ENCODE measurements at places on chromosomes 12 and 14.

DNA sequence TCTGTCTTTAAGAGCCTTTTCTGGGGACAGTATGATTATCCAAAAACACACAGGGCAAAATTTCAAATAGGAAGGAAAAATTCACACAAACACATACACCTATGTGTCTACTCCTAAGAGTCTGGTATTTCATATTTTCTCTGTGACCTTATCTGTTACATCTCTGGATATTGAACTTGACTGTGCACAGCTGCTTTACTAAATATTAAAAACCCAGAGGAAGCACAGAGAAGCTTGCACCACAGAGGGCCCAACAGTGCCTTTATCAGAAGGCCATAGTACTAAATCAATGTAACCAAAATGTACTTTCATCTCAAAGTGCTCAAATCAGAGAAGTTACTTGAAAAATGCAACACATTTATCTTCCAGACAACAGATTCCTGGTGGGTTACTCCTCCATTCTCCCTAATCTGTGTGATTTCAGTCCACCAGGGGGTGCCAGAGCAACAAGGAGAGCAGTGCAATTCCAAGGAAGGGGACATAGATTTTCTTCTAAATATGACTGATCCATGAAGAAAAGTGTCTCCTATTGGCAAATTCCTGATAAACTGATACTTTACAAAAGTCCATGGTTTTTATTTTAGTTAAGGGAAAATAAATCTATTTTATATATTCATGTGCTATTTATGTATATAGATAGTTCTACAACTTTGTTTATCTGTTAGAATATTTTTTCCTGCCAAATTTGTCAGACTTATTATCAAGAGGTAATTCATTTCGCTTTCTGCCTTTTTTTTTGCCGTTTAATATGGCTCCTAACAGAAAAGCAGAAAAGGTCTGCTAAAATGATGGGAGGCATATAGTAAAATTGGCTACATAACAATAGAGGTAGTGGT is 617.6 kb downstream of the LRFN5 start:
- DNase-seq = peak; percentile 17

GRCh38 chr14:32621585-32621984 is 292.5 kb downstream of the AKAP6 start:
- DNase-seq = no peak

GRCh38 chr14:63972323-63972932 is 119.6 kb downstream of the SYNE2 start:
- no peak for DNase-seq

GRCh38 chr14:88866305-88866704 is 41.9 kb downstream of the TTC8 start:
- DNase-seq = no peak

DNA sequence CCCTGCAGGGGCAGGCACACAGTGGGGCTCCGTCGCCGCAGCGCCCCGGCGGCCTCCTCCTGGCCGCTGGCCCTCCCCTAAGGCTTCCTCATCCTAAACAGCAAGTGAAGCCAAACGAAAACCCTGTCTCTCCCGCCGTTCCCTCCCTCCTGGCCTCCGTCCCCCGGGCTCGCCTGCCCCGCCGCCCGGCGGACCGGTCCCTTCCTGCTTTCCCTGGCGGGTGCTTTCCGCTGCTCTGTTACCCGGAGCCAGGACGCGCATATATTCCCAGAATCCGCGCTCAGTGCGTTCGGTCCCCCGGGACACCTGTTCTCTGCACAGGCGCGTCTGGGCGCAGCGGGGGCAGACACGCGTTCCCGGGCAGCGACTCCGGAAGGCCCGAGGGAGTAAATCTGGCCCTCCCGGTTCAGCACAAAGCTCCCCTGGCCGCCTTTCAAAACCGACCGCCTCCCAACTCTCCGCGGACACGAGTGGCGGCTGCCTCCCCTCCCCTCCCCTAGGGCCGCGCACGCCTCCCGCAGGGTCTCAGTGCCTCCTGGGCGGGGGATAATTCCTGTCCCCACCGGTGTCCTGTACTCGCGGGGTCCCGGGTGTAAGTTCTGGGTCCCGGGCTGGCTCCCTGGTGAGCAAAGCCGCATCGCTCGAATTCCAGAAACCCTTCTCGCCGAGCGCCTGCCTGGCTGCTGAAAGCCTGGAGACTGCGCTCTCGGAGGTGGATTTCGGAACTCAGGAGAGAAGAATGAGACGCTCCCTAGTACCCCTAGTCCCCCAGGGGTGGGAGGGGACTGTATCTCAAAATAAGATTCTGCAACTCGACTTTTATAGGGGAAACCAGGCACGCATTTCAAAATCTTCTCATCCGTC is 21.4 kb upstream of the CEP170B start:
- no peak for DNase-seq

GRCh38 chr12:30200864-30201263 is 417.1 kb upstream of the TMTC1 start:
- DNase-seq = no peak
